ENCODE measurements at places on chromosomes 12 and 14.

GRCh38 chr14:72714094-72714493 is 179.8 kb downstream of the DPF3 start:
- DNase-seq: no peak

DNA sequence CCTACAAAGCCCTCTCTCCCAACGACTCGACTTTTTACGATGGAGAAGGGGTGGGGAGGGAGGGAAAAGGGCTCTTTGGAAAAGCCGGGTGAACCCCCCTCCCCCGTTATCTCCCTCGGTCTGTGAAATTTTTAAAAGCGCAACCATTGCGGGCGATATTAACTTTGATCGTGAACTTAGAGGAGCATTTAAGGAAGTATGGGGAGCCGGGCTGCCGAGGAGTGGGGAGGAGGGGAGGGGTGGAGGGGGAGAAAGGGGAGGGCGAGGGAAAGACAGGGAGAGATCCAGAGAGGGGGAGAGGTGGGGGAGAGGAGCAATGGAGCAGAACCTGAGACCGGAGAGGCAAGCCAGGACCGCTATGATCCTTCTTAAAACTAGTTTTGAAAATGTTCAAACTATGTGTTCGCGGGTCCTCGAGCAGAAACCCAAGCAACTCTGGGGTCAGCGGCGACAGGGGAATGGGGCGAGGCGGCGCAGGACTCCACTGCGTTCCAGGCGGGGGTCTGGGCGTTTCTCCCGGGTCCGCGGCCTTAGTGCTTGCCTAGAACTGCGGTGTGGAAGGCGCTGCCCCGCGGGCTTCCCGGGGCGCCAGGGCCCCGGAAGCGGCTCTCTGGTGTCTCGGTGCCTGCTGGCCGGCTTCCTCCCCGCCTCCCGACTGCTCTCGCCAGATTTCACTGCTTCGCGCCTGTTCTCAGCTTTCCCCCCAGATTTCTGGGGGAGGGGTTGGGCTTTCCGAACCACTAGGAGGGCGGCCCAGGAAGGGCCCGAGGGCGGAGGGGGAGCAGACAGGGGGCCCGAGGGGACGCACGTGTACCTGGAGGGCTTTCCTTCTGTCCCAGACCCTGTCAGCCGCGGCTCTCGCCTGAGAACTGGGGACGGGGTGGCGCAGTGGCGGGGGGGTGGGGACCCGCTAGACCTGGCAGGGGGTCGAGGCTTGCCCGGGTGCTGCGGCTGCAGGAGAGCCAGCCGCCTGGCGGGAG is at the start of gene HOTAIR:
Gene HOTAIR (minus strand): TSS at position 871 of the 980 bp plus-strand sequence.
- no peak for DNase-seq

DNA sequence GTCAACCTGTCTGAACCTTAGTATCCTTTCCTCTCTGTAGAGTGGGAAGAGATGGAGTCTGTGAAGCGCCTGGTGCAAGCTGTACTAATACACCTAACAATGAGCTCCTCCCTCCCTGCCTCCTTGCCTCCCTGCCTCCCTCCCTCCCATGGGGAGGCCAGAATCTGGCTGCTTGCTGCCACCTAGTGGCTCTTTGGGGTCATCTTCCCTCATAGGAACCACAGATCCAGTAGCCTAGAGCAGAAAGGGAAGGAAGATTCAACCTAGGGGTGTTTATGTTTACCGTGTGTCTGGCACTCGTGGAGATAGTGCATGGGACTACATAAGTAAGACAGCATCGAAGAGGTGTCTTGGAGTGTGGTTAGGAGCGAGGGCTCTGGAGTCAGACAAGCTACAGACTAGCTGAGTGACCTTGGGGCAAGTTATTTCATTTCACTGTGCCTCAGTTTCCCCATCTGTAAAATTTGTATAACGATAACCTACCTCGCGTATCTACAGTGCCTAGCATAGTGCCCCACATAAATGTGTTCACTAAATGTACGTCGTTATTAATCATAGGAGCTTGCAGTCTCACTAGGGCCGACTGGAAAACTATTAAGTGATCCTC is 35.5 kb upstream of the TSPAN9 start:
- DNase-seq: no peak

DNA sequence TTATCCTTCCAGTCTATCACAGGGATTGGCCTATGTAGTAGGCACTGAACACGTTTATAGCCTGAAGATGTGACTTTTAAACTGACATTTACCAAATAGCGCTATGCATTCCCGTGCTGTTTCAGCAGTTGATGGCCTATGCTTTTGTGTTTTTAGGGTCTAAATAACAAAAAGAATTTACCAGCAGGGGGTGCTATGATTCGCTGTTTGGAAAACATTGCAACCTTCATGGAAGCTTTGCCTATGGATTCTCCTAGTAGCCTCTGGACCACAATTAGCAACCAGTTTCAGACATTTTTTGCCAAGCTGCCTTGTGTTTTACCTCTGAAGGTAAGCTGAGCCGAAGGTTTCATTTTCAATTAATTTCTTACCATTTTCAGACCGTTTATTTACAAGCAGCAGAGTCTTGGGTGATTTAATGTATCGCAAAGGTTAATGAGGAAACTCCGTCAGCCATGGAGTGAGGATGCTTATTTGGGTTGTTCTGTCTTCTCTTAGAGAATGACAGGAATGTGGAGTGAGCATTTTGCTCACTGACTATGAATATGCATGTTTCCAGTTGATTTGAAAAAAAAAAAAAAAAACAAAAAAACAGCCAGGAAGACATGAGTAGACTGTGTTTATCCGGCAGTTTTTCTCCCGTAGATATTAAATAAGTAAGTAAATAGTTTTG is 133.1 kb downstream of the PRIMA1 start:
- DNase-seq: no peak

GRCh38 chr12:123591702-123592481 is 7.5 kb downstream of the TMED2 start:
- no peak for DNase-seq

DNA sequence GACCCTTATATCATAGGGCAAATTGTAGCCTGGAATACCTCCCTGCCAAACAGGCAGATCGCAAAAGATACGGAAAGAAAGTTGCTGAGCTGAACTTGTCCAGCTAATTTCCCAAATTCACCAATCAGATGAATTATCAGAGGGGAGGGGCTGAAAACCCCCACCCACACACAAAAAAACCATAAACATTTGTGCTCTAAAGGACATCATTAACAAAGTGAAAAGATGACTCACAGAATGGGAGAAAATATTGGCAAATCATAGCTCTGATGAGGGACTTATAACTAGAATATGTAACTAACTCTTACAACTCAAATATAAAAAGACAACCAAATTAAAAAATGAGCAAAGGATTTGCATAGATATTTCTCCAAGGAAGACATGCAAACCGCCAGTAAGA is 36.3 kb downstream of the PTHLH start:
- no peak for DNase-seq

- no peak for DNase-seq
Measured at GRCh38 chr12:25957793-25958427, 572 bp upstream of the RASSF8 start.

- no peak for DNase-seq
Measured at GRCh38 chr14:69048456-69048855, 69.4 kb upstream of the ACTN1 start.

DNA sequence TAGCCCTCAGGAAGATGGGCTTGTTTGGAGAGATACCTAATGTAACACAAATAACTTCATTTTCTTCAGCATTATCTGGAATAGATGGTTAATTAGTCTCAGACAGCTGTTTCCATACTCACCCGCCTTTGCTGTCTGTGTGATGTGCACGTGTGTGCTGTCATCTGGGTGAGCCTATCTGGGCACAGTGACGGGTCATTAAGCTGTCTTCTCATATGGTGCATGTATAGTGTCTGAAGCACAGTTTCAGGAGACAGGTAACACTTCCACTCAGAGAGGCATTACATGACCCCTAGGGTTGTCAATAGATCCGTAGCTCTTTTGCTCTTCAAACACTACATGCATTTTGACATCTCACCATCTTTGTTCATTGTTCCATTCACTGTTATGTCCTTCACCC is 493.3 kb downstream of the APAF1 start:
- no peak for DNase-seq

DNA sequence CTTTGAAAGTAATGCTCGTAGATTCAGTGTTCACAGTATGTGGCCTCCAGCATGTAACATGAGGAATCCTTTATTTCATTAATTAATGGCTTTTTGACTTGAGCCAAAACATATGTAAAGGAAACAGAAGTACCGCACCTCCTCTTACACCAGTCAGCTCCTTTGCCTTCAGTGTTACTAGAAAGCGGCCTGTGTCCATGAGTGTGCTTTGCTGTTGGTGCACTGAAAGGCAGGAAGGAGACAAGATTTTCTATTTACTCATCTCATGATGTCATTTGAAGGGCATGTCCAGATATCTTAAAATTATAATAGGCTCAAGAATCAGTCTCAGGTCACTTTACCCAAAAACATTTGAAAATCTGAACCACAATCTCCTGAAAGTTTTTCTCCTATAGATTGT is 9.9 kb upstream of the CCT2 start:
- no peak for DNase-seq

GRCh38 chr14:98949481-98950135 is 322.4 kb downstream of the BCL11B start:
- no peak for DNase-seq

- DNase-seq: no peak
Measured at GRCh38 chr14:102363182-102363943, 622 bp downstream of the TECPR2 start.

DNA sequence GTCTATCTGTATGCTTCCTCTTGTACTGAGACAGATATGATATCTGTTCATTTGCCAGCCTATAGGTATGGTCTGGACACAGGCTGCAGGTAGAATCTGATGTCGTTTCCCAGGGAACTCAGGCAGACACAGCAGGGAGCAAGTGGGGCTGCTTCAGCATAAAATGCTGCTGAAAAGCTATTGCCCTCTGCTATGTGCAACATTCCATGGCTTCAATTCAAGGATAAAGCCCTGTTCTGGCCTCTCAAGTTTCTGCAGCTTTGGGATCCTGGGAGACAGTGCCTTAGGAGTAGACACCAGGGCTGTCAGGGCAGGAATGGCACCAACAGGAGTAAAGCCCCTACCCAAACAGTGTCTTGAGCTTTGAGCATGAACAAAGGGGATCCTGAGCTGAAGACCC is 173.5 kb downstream of the SLC41A2 start:
- no peak for DNase-seq

DNA sequence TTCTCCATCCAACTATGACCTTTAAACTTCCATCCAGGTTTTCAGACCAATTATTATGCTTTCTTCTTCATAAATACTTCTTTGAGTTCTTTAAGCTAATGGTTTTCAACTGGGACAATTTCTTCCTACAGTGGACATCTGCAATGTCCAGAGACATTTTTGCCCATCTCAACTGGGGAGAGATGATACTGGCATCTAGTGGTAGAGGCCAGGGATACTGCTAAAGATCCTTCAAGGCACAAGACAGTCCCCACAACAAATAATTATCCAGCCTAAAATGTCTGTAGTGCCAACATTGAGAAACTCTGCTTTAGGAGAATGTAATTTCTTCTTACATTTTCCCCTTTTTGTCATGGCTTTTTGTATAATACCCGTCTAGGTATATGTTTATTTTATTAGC is 10.6 kb downstream of the TRHDE start:
- no peak for DNase-seq

- DNase-seq: no peak
Measured at GRCh38 chr14:98761993-98762392, 510.0 kb downstream of the BCL11B start.

DNA sequence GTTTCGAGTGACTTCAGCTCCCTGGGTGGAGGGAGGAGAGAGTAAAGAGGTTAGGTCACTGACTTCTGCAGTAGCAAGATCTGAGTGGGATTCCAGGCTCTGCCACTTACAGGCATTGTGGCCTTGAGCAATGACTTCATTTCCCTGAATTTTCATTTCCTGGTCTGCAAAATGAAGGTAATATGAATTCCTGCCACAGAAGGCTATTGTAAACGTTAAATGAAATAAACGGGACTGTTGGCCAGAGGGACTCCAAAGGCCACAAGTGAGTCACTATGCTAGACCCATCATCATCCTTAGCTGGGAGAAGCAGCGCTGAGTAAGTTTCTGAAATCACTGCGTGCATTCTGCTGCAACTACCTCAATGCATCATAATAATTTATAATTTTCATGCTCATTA is 807.8 kb downstream of the AACS start:
- DNase-seq: no peak

DNA sequence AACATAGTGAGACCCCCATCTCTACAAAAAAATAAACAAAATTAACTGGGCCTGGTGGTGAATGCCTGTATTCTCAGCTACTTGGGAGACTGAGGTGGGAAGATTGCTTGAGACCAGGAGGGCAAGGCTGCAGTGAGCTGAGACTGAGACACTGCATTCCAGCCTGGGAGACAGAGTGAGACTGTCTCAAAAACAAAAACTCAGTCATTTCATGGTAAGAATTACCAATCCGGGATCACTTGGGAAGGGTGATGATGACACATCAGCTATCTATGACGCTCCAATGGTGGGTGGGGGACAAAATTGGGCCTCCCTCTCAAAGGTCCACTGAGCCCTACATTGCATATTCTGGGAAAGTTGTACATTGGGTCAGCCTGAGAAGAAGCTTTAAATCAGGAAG is 47.7 kb downstream of the SERPINA3 start:
- DNase-seq: no peak

GRCh38 chr14:47439953-47440352 is 235.5 kb downstream of the MDGA2 start:
- DNase-seq: no peak

DNA sequence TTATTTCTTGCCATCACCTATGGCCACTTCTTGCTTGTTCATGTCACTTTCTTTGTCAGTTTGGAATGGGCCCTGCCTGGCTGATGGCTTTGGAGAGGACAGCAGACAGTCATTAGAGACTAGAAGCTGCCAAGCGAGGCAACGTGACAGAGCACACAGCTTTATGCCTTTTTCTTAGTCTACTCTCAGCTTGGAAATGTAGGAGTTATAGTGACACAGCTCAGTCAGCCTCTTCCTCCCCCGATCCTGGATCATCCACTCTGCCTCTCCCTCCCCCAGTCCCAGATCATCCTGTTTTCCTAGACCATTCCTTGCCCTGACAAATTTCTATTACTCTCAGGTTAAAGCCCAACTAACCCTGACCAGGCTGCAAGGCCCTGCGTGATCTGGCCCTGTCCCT is 26.6 kb downstream of the ETV6 start:
- no peak for DNase-seq

DNA sequence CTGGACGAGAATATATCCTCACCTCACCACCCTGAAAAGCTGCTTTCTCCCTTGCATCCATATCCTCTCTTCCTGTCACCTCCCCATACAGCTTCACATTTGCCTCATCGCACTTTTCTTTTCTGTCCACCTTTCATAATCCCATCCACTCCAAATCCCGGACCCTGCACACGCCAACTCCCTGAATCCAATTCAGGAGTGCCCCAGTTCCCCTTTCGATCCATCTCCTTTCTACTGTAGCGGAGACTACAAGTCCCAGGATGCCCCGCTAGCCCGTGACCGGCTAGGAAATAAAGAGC is 2.5 kb downstream of the TMEM253 start:
- DNase-seq: no peak

- DNase-seq: no peak
Measured at GRCh38 chr14:99040711-99041110, 231.3 kb downstream of the BCL11B start.

Data from stimulated activated CD4-positive, alpha-beta T cell treated with anti-CD3 and anti-CD28 coated beads, Interleukin-1b, Interleukin-23, amount 100 ng/mL, for 1 hour (primary cell).